ENCODE measurements at places on chromosomes 6 and 20.

GRCh38 chr20:36341331-36342020 lies 35.3 kb downstream of the DLGAP4 start:
- DNase-seq = no peak

- DNase-seq = no peak
Observed at GRCh38 chr6:151885234-151885633, 77.8 kb downstream of the ESR1 start.

GRCh38 chr20:56816349-56816748 lies 187.2 kb downstream of the TFAP2C start:
- no peak for DNase-seq

DNA sequence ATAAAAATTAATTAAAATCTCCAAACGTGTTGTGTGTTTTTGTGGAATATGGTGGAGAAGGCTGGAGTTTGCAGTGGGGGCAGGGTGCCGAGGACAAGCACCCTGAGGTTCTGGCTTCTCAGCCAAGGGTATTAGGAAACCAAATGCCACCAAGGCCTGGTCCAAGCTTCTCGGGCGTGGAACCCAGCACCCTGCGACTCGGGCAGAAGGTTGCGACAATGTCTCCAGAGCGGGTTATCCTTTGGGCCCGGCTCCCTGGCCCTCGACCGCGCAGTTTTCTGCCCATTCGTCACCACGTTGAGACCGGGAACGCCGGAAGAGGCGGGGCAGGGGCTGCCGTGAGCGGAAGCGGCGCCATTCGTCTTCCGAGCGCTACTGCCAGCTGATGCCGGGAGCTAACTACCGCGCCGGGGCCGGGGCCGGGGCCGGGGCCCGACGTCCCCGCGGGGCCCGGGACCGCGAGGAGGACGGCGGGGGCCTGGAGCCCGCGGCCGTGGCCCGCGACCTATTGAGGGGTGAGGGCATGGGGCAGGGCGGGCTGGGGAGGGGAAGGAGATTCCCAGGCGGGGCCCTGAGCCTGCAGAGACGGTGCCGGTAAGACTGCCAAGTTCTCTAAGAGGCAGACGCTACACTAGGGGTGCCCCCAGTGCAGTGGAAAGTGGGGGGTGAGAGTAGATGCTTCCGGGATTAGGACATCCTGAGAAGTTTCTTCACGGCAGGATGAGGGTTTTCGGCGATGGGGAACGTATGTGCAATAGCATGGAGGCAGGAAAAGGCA lies at the start of gene RRP36:
Gene RRP36 (plus strand): TSS at position 354 of the 778 bp plus-strand sequence. CDS start 32 bp downstream, at position 386.
- peak; percentile 74 for DNase-seq

DNA sequence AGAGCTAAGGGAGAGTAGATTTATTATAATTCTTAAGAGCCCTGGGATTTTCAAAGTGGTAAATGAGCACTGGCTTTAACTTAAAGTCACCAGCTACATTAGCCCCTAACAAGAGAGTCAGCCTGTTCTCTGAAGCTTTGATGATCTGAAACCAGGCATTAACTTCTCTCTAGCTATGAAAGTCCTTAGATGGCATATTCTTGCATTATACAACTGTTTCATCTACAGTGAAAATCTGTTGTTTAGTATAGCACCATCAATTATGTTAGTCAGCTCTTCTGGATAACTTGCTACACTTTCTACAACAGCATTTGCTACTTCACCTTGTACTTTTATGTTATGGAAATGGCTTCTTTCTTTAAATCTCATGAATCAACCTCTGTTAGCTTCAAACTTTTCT lies 1046.7 kb downstream of the HACE1 start:
- no peak for DNase-seq

GRCh38 chr20:32524829-32525501 lies 60.2 kb downstream of the NOL4L start:
- no peak for DNase-seq

DNA sequence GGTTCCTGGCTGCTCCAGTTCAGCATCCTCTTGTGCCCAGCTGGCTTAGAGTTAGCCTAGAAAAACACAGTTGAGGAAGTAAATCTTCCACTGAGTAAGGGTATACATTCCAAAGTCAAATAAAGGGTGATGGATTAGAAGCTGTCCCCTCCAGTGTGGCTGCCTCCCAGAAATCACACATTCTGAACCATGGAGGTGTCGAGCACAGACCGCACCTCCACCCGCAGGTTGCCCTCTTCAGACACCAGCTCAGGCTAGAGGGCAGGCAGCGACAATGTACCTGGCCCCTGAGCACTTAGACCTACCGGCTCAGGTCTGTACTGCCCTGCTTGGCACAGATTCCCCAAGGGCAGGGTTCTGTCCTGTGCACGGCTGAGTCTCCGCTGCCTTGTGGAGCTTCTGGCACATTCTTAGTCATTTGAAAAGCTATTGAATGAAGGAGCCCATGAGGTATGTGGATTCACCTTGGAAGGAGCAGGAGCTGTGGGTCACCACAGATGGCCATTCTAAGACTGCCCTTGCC lies 118.1 kb downstream of the FAM120B start:
- DNase-seq = no peak

DNA sequence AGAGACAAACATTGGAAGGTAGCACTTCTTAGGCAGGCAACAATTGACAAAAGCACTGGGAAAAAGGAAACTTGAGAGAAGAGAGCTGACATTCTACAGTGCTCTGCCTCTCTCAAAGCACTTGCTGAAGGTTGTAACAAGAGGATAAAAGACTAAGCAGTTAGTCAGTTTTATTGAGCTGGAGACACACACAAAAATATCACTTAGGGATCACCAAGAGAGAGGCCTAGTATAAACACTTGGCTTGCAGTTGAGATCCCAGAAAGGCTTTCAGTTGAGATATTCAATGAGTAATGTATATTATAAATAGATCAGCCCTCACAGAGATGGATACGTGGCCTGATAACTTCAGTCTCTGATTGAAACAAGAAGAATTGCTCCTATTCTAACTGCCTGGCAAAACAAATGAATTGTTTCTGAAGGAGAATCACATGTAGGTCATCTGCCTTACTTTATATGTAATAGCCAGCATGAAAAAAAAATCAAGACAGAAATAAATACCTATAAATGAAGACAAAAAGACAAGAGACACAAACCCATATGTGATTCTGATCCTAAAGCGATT lies 747.2 kb upstream of the MAN1A1 start:
- no peak for DNase-seq

DNA sequence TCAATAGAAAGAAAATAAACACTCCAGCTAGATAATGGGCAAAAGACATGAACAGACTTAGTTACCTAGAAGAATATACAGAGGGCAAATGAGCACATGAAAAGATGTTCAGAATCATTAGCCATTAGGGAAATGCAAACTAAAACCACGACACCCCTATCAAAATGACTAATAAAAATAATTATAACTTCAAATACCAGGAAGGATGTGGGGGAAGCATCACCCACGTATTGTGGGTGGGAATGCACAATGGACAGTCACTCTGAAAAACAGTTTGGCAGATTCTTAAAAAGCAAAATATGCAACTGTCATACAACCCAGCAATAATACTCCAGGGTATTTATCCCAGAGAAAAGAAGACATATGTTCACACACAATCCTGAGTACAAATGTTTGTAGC lies 92.6 kb downstream of the DLL1 start:
- DNase-seq = no peak

DNA sequence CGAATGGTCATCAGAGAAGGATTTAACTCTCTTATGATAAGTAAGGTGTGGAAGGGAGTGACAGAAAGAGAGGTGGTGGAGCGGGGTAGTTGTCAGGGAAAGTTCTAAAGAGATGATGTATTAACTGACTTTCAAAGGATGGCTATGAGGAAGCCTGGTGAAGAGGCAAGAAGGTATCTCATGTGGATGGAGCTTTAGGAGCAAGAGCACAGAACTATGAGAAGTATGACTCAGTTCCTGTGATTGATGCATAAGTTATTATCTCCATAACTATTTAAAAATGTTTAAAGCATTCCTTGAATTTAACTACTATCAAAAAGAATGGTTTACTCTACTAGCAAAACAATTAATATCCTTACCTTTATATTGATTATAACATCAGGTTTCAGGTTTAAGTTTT lies 28.8 kb downstream of the AK9 start:
- DNase-seq = peak; percentile 47

GRCh38 chr6:108897371-108897770 lies 49.1 kb downstream of the ARMC2 start:
- no peak for DNase-seq

DNA sequence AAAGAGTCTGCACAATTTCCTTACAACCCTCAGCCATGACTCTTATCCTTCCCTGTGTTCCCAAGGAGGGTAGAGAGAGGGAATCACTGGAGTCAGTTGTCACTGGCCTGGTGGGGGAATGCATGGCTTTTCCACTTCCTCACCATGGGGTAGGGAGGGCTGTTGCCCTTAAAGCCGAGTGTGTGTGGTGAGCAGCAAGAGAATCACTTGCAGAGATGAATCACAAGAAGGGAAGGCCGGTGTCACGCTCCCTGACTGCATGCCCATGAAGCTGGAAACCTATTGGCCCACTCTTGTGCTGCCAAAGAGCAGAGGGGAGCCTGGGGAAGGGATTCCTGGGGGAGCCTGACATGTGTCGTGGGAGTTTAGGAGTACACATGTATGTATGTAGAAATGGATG lies 18.1 kb upstream of the BMP6 start:
- DNase-seq = peak; percentile 28

- no peak for DNase-seq
Observed at GRCh38 chr6:84242265-84242664, 14.8 kb upstream of the CEP162 start.

DNA sequence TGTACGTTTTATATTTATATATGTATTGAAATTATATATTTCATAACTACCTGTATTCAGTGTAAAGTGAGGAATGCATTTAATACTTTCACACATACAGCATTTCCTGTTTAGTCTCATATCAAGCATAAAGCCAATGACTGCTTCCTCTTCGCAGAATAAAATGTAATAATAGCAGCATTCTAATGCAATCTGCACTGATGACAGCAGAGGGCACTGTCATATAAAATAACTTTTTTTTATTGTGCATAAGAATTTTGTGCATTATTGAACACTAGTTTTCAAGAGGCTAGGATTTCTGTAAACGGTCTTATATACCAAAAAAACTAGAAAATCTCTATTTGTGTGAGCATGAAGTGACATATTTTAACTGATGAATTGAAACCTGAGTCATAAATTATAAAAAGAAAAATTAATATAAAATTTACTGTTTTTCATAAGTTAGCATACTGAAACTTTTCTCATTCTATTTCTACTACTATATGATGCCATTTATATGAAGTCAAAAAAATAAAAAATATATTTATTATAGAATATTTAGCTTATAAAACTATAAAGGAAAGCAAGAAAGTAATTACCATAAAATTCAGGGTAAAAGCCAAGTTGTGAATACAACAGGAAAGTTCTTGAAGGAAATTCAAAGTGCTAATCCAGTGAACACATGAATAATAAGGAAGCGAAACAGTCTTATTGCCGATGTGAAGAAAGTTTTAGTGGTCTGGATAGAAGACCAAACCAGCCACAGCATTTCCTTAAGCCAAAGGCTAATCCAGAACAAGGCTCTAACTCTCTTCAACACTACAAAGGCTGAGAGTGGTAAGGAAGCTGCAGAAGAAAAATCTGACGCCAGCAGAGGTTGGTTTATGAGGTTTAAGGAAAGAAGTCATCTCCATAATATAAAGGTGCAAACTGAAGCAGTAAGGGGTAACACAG lies 36.3 kb downstream of the RNF146 start:
- DNase-seq = peak; percentile 47

GRCh38 chr6:17940151-17940792 lies 47.2 kb downstream of the KIF13A start:
- DNase-seq = no peak

- DNase-seq = no peak
Observed at GRCh38 chr20:5834436-5835005, 84.3 kb downstream of the SHLD1 start.

DNA sequence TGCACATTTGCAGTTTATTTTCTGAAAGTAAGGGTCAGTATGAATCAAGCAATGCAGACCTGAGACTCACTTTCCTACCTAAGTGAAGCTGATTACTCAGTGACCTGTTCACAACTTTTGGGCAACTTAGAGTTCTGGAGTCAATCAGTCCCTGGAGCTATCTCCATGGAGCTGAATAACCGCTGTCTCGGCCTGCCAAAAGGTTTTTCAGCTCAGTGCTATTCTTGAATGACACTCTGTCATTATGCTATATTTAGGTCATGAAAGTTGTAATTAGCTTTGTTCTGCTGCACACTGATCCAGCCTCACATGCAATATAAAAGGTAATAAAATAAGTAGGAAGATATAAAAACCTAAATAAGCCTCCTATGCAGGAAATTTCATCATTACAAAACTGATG lies 356.0 kb downstream of the BMP2 start:
- no peak for DNase-seq

DNA sequence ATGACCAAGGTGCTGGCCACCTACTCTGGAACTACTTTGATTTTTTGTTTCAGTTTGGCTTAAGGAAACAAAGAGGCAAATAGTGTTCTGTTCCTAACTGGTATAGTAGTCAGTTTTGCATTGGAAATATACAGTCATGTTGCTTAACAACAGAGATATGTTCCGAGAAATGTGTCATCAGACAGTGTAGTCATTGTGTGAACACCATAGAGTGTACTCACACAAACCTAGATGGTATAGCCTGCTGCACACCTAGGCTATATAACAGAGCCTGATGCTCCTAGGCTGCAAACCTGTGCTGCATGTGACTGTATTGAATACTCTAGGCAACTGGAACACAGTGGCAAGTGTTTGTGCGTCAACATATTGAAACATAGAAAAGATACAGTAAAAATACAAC lies 80.4 kb downstream of the ARID1B start:
- peak; percentile 36 for DNase-seq

DNA sequence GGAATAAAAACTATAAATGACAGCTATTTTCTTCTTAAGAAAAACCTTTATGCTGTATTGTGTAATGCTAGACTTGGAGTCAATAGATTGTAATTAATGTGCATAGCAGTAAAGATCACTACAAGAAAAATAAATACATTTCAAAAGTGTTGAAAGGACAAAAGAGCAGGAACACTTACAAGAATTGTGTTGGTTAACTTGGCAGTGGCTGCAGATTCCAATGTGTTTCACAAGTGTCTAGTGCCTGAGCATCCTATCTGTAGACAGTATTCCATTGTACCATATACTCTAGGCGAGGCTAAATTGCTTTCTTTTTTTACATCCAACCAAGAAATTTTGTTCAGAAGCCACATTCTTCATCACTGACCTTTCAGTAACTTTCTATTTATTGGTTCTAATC lies 924.1 kb downstream of the EPHA7 start:
- peak; percentile 72 for DNase-seq

GRCh38 chr6:277746-278145 lies 14.5 kb upstream of the DUSP22 start:
- no peak for DNase-seq

- DNase-seq = peak; percentile 77
Observed at GRCh38 chr6:104789770-104790190, 69.9 kb downstream of the HACE1 start.

- no peak for DNase-seq
Observed at GRCh38 chr6:26232306-26232939, 132.6 kb upstream of the BTN3A2 start.

GRCh38 chr20:23340524-23340923 lies 10.1 kb upstream of the NXT1 start:
- DNase-seq = peak; percentile 63

DNA sequence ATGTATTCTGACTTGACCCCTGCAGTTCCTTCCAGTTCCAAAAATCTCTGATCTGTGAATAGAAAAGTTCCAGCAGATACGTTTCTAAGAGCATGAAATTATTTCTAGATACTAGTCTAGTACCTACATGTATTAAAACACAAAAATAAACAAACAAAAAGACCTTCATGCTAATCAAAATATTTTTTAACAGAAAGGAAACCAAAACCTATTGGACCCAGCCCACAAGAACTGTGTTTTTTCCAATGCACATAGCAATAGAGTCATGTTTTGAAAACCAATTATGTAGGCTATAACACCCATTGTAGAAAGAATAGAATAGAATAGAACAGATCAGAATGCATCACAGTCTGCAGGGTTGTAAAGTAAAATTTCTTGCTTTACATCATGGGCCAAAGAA lies 158.6 kb upstream of the TNFAIP3 start:
- DNase-seq = no peak
